ENCODE measurements at places on chromosomes 16 and 17.

- no peak for DNase-seq
These were observed 25.1 kb upstream of the FOXJ1 start for GRCh38 chr17:76166168-76166567.

- DNase-seq = no peak
These were observed 3.0 kb downstream of the FMNL1 start for GRCh38 chr17:45224671-45225050.

GRCh38 chr16:57807968-57808528, 5.8 kb upstream of the KIFC3 start:
- DNase-seq = no peak

DNA sequence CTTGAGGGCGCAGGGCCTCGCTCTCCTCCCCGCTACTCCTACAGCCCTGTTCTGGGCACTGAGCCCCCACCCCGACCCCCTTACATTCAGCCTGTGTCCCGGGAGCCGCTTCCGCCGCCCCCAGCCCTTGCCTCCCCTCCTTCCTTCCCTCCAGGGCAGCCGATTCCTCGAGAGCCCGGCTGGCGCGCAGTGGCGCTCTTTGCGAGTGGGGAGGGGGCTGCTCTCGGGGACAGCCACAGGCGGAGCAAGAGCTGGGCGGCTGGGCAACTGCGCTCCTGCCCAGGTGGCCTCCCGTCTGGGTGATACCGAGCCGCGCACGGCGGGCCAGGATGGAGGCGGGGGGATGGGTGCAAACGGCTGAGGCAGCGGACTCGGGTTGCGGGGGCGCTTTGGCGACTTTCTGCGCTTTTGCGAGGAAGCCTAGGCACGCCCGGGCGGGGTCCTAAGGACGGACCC, 1.2 kb downstream of the MMP15 start:
- no peak for DNase-seq

DNA sequence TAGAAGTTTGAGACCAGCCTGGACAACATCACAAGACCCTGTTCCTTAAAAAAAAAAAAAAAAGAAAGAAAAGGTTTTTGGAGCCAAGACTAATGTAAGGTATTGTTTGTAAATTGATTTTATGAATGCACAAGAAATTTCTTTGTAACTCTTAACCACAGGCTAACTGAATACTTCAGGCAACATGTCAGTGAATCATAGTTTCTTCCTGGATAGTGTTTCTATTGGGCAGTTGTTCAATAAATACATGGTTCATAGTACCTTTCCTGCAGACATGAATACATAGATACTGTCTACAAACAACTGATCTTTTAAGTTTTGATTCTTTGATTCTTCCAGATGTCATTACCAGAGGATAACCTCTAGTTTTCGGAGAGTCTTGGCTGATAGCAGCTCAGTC, 11.6 kb downstream of the DDX42 start:
- no peak for DNase-seq

GRCh38 chr16:47726031-47726675, 265.0 kb downstream of the PHKB start:
- DNase-seq = no peak

GRCh38 chr16:15650698-15651171, 690 bp downstream of the NDE1 start:
- no peak for DNase-seq

DNA sequence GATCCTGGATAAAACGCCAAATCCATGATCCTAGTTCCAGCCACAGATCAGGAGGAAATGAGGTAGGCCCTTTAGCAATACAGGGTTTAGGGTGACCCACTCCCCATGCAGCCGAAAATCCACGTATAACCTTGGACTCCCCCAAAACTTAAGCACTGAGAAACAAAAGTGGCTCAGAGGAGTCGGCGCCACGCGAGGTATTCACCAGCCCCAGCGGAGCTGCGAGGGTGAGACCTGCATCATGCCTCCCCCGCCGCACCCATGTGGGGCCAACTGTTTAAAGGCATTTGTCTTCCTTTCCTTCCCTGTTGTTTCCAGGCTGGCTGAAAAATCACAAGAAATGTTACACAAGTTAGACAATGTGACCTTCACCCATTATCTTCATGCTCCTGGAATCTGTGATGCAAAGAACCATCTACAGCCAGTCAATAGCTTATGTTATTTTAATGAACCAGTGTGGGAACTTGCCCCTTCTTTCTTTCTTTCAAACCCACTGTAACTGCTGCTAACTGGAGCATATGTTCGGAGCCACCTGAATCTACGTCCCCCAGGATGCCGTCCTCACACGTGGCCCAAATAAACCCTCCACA, 98.2 kb upstream of the METRNL start:
- no peak for DNase-seq

Data from stimulated activated CD4-positive, alpha-beta T cell treated with anti-CD3 and anti-CD28 coated beads, Interleukin-1b, Interleukin-23, amount 100 ng/mL, for 24 hours (primary cell).